ENCODE measurements at places on chromosomes 7 and 10.

DNA sequence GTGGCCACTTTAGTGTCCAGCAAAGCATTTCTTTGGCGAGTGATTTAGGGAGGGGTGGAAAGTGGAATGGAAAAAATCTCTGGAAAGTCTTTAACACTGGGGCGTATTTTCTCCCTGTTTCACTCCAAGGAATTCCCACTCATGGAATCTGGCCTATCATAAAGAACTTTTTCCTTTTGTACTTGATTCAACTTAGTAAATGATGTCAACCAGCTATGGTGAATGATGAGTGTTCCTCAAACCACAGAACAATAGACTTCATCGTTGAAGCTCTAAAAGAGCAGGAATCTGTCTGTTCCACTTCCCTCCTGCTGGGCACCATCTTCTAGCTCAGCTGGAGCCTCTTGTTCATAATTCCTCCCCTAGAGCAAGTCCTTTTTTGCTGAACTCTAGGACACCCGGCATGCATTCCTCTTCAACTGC, 66.5 kb downstream of the EPDR1 start:
- no peak for DNase-seq

DNA sequence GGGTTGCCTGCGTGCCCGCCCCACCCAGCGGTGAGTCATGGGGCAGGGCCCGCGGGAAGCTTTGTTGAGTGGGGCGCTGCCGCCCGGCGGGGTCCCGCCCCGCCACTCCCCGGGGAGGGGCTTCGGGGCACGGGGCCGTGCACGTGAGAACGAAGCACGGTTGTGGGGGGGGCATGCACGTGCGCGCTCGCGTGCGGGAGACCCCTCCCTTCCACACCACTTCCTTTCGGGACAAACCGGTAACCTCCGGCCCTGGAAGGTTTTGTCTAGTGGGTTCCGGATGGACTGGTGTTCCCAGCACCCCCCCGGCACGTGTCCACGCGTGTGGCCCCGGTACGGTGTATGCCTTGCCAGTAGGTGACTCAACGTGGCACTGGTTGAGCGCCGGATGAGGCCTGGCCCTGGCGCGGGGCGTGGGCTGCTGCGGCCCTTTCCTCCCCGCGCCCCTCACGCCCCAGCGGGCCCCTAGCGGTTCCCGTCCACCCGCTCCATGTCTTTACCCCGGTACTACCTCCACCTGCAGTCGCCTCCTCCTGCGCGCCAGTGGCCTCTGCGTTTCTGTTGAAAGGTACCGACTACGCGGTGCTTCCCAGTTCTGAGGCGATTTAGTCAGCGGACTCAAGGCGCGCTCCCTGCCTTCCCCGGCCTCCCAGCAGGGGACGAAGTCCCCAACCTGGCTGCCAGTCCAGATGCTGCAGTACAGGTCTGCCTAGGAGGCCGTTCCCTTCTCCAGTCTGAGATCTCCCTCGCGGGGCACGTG, 3.1 kb downstream of the ADIRF start:
- peak; percentile 81 for DNase-seq

- no peak for DNase-seq
Observed at GRCh38 chr10:69894156-69894555, 92.5 kb downstream of the COL13A1 start.

GRCh38 chr10:45646384-45647050, 26.1 kb downstream of the ZFAND4 start:
- DNase-seq = no peak

DNA sequence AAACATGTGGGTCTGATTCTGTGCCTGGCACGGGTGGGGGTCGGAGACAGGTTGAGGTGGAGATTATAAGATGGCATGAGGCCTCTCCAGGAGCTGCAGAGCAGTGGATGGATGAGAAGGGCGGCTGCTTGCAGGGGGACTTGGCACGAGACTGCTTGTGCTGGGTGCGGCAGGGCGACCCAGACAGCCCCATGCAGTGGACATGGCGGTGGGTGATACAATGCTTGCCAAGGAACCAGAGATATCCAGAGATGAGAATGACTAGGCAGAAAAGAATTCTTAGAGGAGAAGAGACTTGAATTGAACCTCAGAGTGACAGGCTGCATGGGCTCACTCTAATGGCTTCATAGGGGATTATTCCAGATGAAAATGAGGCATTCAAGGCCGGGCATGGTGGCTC, 145.4 kb downstream of the NEURL1 start:
- DNase-seq = peak; percentile 46

- no peak for DNase-seq
Observed at GRCh38 chr7:47583739-47584535, 2.0 kb upstream of the TNS3 start.

GRCh38 chr10:131574707-131575430, 263.3 kb upstream of the TCERG1L start:
- no peak for DNase-seq

DNA sequence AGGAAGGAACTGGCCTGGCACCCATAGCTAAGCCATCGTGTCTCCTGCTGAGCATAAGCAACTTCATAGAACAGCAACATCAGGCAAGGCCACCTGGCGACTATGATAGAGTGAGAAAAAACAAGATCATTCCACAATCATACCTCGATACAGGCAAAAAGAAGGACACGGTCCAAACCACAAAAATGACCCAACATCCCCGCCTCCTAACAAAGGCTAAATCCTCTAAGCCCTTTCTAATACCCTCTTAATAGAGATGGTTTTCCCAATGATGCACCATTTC, 40.2 kb upstream of the SVOPL start:
- no peak for DNase-seq

DNA sequence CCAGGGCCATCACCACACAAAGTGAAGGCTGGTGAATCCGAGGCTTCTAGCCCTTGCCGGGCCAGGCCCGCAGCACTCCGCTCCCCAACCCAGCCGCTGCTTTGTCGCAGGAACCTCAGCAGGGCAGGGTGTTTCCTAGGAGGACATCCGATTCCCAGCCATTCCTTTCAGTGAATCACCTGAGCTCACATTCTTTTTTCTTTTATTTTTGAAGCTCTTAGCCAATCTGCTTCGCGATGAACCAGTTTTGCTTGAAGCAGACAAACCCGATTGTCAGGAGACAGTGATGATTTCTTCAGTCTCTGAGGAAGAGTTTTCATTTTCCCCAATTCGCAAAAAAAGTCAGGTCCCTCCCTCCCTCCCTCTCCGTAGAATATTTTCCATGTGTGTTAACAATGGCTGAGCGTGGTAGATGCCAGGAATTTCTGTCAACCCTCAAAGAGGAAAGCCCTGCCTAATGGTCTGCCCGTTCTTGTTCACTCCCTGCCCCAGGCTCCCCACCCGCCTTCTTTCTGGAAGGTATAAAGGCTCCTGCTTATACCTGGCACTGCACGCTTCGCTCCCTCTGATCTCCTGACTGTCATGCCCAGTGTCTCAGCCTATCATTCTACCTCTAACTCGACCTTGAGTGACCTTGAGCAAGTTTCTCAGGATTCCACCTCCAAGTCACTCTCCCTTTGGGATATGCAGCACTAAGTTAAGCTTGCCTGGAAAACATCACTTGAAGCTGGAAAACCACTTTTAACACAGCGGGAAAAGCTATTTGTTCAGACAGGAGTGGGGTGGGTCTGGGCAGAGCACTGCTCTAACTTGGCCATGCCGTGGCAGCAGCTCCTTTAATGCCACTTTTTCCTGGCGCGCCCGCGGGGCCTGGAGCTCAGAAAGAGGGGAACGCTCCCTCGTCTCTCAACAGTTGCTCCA, 35.1 kb downstream of the EGFR start:
- no peak for DNase-seq

GRCh38 chr7:67371429-67372305, 375.0 kb downstream of the TYW1 start:
- no peak for DNase-seq
